ENCODE measurements at places on chromosomes 3 and 15.

DNA sequence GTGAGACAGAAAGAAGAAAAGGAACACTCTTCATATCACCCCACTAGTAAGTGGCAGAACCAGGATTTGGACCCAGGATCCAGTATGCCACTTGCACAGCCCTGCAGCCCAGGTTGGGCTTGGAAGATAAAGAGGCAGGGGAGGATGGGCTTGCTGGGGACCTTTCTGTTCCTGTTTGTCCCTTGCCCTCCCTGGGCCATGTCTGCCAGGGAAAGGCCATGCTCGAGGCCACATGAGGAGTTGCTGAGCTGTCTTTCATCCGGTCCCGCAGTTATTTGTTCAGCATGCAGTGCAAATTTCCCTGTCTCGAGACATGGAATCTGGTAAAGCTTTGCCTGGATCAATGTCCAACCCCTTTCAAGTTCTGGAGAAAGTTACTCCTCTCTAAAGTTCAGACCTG is 116.0 kb upstream of the MRPS22 start:
- no peak for DNase-seq

- no peak for DNase-seq
Measured at GRCh38 chr15:53115563-53115962, 325.4 kb upstream of the ONECUT1 start.

DNA sequence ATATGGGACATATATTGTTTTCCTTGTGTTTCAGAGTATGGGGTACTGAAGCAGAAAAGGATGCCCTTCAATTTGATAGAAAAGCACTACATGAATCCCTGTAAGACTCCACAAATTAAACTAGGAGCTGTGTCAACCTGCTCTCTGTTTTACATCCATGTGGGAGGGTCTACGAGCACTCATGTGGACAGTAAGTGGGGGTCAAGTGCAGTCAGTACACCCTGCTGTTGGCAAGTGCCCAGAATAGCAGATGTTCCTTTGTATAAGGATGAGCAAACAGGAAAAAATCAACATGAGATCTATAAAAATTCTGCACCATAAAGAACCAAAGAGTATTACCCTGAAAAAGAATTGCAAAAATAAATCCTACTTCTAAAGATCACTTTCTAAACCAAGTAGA is 659.9 kb downstream of the SI start:
- no peak for DNase-seq

DNA sequence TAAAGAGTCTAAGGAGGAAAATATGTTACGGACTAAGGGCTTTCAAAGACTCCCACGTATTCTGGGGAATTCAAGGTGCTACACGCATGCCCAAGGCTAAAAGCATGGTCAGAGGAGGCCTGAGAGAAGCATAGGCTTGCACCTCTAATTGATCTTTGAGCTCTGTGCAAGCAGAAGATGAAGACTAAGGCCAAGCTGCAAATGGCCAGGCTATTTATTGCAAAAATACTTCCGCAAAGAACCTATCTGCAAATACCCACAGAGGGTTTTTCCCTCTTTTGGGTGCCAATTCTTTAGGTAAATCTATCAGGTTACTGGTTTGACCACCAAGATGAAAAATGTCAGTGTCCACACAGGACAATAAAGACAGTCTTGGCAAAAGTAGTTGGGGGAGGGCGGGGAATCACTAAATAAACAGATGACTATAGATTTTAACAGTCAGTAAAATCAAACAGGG is 119.5 kb downstream of the STAG1 start:
- no peak for DNase-seq

- peak; percentile 60 for DNase-seq
Measured at GRCh38 chr3:172675441-172676193, 35.2 kb downstream of the NCEH1 start.

DNA sequence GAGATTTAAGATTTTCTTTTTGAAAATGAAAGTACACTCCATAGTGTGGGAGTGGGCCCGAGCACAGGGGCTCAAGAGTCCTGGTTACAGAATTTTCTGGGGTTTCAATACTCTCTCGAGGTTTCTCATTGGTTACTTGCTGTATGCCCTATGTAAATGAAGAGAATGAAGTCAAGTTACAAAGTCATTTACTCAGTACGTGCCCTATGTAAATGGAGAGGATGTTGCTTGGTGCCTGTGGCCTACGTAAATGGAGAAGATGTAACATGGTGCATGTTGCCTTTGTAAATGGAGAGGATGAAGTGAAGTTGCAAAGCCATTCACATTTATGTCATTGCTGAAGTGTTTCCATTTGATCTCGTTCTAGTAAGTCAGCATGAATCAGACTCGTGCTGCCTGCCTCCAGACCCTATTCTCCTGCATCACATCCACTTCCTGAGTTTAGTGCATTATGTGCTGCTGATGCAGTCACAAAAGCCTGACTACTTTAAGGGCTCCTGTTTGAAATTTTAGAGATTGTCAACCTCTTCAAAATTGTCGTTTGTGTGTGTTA is 302.0 kb downstream of the ZBBX start:
- no peak for DNase-seq
